ENCODE measurements at places on chromosomes 11 and 22.

GRCh38 chr22:37684803-37685615 lies 1.1 kb upstream of the NOL12 start:
- DNase-seq = no peak

- no peak for DNase-seq
These were observed 33.2 kb upstream of the CECR2 start for GRCh38 chr22:17336061-17336460.

DNA sequence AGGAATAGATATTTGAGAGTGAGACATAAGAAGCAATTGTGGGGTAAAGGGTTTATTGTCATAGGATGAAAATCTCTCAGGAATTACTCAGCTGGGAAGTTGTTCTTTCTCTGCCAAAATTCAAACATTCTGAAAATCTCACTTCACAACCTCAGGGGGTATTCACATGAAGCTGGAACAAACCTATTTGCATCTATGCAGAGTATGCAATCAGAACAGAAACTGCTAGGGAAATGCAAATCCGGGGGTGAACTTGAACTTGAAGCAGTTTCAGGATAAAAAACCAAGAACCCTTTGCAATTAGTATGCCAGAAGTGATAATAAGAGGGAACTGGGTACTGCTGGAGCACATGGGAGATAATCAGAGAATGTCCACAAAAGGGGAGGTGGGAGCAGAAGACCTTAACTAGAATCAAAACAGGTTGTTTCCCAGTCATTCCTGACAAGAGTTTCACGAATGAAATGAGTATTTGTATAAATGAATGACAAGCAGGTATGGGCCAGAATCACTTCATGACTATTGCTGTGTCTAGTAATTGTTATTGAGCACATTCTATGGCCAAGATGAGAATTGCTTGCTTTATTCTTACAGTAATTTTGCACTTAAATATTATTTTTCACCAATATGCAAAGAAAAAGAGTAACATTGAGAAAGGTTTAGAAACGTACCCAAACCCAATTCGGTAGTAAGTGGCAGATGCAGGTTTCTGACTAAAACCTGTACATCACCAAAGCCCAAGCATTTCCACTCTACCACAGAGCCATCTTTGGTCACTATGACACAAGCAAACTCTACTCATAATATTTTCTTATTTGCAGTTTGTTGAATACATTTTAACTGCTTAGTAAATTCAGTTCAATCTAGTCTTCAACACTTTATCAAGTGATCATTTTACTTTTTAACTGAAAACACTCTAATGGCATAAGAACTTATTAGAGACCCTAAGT lies 61.8 kb upstream of the UBASH3B start:
- no peak for DNase-seq

DNA sequence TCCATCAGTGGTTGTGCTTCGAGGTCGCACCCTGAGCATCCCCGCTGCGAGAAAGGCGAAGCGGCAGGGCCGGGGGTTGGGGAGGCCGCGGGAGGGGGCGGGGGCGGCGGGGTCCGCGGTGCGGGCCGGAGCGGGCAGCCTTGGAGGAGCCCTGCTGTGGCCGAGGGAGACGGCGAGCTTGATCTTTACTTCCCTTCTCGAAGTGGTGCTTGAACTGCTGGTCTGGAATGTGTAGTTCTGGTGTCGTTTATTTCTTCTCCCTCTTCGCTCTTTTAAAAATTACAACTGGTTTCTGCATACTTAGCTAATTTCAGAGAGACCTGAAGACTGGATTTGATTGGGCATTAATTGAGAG lies 1.1 kb downstream of the APLP2 start:
- DNase-seq = no peak

- DNase-seq = no peak
These were observed 679.9 kb upstream of the CCDC179 start for GRCh38 chr11:23540101-23540561.

DNA sequence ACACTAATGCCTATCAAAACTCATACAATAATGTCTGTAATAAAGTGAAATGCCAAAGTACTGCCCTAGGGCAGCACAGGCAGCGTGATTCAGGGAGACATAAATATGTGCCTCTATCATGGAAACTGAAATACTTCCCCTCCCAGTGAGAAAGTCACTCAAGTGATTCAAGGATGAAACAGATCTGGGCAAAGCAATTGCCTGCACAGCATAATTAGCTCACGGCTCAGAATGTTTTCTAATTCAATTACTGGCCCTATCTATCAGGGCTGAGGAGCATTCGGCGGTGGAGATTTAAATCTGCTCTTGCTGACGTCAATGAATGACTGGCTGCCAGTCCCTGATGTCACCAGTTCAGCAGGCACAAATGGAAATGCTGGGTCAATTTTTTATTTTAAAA lies 27.7 kb upstream of the PPP2R1B start:
- no peak for DNase-seq

GRCh38 chr22:32617903-32618302 lies 143.3 kb downstream of the FBXO7 start:
- no peak for DNase-seq
